HAP-1 (cell line): ENCODE measurements at places on chromosomes 16 and 17.

GRCh38 chr17:38654411-38655398, 20.1 kb downstream of the EPOP start:
- DNase-seq: no peak

DNA sequence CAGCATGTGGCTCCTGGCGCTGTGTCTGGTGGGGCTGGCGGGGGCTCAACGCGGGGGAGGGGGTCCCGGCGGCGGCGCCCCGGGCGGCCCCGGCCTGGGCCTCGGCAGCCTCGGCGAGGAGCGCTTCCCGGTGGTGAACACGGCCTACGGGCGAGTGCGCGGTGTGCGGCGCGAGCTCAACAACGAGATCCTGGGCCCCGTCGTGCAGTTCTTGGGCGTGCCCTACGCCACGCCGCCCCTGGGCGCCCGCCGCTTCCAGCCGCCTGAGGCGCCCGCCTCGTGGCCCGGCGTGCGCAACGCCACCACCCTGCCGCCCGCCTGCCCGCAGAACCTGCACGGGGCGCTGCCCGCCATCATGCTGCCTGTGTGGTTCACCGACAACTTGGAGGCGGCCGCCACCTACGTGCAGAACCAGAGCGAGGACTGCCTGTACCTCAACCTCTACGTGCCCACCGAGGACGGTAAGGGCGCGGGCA, 645 bp downstream of the NLGN2 start:
- no peak for DNase-seq

DNA sequence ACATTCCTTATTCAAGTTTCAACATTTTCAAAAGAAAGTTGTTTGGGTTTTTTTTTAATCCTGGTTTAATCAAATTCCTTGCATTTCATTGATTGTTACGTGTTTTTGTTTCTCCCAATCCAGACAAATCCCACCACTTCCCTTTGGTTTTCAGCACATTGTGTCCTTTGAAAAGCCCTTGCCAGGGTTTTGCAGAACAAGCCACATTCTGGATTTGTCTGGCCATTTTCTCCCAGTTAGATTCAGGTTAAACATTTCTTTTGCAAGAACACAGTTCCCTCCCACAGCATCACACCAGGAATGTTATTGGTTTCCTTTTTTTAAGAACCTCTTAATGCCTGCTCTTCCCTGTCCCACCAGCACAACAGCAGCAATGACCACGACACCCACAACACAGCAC, 278.0 kb upstream of the SALL1 start:
- DNase-seq: no peak

DNA sequence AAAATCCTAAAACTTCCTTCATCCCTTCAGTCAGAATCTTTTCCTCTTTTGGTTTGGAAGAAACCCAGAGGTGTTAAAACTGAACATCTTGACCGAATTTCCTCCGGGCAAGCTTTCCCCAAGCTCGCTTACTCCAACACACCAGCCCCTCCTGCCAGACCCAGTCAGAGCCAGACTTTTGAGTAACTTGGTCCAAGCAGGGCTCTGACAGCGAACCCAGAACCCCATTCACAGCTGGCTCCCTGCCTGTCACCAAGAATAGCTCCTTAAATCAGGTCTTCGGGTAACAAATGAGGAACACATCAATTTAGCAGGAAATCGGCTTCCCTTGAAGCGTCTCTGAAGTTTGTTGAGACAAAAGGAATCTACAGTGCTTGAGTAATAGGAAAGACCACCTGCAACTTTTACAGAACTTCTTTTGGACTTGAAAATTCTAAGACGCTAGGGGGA, 27.3 kb downstream of the GAS7 start:
- DNase-seq: no peak

DNA sequence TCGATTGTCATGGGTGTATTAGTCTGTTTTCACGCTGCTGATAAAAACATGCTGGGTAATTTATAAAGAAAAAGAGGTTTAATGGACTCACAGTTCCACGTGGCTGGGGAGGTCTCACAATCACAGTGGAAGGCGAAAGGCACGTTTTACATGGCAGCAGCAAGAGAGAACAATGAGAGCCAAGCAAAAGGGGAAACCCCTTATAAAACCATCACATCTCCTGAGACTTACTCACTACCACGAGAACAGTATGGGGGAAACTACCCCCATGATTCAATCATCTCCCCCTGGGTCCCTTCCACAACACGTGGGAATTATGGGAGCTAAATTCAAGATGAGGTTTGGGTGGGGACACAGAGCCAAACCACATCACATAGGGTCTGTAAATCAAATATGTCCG, 167.4 kb upstream of the XYLT1 start:
- no peak for DNase-seq

DNA sequence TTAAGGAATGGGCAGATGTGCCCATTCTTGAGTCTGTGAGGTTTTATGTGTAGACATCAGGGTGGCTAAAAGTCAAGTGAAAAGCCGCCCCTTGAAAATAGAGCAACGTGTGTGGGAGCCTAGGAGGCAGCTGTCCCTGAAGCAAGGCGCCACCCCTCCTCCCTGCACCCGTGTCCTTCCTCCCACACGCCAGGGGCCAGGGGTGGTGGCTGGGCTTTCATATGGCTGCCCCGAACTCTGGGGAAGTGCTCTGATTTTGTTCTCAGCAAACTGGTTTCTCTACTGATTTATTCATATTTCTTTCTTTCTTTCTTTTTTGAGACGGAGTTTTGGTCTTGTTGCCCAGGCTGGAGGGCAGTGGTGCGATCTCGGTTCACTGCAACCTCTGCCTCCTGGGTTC, 4.7 kb downstream of the ZNF750 start:
- no peak for DNase-seq

DNA sequence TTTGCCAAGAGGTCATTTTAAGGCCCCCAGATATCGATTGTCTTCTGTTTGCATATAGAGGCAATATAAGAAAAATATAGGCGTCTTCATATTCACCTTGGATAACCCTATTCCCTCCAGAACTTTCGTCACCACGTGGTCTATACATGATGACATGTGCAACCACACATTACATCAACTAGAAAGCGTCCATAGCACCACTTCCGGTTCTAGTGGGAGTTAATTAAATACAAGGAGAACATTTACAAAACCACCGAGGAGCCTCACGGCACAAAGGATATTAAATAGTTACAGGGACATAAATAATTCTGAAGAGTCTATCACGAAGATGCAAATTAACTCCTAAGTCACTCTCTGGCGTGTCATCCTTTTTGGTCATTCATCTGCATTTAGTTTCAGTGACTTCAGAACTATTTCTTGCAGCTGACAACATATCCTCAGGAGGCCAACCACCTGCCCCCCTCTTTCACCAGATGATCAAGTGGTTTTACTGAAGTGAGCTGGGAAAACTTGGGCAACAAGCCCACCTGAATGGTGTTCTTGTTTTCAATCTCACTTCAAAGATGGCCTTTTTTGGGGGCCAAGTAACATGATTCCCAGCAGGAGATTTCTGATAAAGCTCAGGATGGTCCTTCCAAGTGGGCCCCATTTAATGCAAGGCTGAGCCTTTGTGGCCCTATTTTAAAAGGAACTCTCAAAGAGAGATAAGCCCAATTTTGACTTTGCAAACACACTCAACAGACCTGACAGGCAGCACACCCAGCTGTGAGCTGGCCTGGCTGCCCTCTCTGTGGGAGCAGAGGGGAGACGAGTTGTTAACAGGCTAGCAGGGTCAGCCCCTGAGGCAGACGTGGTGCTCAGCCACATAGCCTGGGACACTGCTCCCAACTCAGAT, 15.3 kb downstream of the CMTM3 start:
- no peak for DNase-seq

DNA sequence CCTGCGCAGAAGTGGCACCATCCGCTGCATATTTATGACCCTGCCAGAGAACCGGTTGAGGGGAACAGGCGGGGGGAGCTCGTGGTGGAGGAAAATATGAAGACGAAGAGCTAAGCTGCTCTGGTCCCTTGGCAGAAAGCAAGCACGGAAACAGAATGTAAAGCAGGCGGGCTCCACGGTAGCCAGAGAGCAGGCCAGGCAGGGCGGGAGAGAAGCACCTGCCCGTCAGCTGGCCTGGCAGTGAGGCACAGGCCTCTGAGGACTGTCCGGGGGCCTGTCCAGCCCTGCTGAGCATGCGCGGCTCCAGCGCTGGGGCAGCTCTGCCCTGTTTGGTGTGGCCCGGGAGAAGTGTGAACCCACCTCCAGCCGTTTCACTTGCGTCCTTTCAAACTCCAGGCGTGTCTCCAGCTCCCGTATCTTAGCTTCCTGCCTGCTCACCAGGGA, 46.7 kb downstream of the PIPOX start:
- DNase-seq: no peak

GRCh38 chr16:85369741-85370528, 243.2 kb upstream of the GSE1 start:
- DNase-seq: peak; percentile 85

GRCh38 chr17:60086818-60087591, 8.3 kb upstream of the HEATR6 start:
- no peak for DNase-seq

- DNase-seq: no peak
These were observed 12.1 kb downstream of the CD300A start for GRCh38 chr17:74478420-74479100.

DNA sequence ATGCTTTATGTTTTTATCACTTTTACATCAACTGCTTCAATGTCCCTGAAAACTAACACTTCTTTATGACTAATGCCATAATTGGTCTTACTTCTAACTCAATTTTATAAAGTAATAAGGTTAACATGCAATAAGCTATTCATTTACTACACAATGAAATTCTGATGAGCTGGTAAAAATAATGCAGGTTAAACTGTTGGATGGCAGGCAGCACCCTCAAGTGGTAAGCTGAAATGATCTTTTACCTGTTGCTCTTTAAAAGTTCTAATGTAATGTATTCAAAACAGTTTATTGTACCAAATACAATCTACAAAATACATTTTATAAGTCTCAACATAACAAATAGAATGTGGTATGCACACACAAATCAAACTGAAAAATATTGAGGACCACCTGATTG, 1280.3 kb downstream of the CDH8 start:
- no peak for DNase-seq

- DNase-seq: no peak
These were observed 22.9 kb downstream of the GDE1 start for GRCh38 chr16:19499006-19499405.

DNA sequence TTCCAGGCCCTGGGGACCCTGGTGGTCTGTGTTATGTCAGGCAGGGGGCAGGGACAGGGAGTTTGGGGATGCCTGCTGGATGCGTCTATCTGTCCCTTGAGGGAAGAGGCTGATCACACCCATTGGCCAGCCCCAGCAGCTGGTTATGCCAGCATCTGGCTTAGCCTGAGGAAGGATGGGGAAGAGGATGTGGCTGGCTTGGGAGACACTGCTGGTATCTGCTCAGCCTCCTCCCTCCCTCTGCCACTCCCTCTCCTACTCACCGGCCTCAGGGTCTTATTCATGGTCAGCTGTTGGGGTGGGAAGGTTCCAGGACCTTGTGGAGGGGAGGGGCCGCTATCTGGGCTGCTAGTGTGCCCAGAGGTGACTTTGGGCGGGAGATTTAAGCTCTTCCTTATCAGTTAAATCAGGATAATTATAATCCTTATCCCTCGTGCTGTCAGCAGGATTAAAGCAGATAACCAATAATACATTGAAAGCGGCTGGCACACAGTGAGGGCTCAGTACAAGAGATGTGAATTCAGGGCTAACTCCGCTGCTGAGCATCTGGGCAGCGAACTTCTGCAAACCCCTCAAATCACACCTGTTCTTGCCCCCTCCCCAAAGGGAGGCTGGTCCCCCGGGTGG, 36.0 kb upstream of the MLKL start:
- no peak for DNase-seq

- no peak for DNase-seq
These were observed 162.6 kb upstream of the CDH13 start for GRCh38 chr16:82464187-82464586.

- peak; percentile 51 for DNase-seq
These were observed 15.4 kb downstream of the ARL2BP start for GRCh38 chr16:57260294-57260929.

- no peak for DNase-seq
These were observed 4.4 kb downstream of the LGALS9 start for GRCh38 chr17:27635275-27635823.
